Activated T-helper 2 cell treated with anti-CD3 and anti-CD28 coated beads, Interferon-gamma antibody, Interleukin-2, Interleukin-4, amounts not matched to agents 10 μg/mL and 5 μg/mL and 100 μg/mL, durations not matched to agents 14 hours and 24 hours and 36 hours (primary cell): ENCODE measurements at places on chromosomes 1 and 21.

DNA sequence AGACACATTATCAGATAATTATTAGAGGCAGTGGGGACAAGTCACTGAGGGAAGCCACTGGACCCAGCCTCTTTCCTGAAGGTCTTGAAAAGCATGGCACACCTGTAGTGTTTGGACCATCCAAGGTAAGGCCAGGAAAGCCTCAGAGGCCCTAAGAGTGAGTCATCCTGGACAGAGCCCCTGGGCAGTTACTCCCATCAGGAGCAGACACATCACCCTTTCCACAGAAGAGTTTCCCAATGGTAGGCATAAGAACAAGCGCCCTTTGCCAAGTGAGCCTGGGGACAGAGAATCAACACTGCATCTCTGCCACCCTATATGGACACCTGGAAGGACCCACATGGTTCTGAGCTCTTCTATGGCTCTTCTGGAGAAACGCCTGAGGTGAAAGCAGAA is 136.0 kb downstream of the PLXNA2 start:
- no peak for DNase-seq

DNA sequence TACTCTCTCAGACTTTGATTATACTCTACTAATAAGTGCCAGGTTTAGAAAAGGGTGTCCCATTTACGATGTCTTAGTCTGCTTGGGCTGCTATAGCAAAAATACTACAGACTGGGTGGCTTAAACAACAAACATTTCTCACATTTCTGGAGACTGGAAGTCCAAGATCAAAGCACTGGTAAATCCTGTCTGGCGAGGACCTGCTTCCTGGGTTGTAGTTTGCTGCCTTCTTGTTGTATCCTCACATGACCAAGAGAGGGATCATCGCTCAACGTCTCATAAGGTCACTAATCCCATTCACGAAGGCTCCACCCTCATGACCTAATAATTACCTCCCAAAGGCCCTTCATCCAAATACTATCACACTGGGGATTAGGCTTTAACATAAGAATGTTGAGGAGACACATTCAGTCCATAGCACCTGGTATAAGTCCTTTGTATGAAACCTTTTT is 12.0 kb downstream of the PRDX6 start:
- DNase-seq, result no peak

DNA sequence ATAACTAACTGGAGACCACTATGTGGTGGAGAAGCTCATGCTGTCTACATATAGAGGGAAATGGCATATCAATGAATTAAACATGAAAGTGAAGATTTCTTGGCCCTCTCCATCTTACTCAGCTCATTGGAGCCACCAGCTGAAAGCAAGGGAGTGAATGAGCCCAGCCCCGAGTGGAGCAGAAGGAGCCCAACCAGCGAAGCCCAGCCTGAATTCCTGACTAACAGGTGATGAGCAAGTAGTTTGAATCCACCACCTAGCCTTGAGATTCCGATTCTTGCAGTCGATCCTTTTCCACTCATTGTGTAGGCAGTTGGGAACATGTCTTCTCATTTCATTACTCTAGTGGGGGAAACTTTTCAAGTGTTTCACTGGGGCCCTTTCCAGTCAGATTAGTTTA is 18.6 kb upstream of the ST6GALNAC3 start:
- no peak for DNase-seq

DNA sequence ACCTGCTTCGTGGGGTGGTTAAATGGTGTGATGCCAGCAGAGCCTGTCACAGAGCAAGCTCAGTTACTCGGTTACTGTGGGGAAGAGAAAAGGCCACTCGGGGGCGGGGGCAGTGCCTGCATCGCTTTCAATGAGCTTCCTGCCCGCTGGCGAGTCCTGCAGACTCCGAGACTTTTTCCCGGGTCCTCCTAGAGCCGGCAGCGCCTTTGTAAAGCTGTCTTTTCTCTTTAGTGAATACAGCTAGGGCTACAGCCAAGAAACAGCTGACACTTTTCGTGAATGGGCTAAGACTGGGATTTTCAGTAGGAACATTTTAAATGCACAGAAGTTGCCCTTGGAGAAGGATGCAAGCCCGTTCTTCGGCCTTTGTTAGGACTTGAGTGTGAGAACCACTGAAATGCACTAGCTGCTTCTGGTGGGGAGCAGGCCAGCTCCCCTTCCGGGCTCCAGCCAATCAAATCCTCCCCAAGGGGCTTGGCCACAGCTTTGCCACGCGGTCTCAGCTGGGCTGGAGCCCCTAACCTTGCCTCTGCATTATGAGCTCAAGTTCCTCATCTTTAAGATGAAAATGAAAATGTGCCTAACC is 23.4 kb upstream of the EFHD2 start:
- no peak for DNase-seq

GRCh38 chr1:218683242-218683641 is 338.1 kb downstream of the TGFB2 start:
- no peak for DNase-seq

DNA sequence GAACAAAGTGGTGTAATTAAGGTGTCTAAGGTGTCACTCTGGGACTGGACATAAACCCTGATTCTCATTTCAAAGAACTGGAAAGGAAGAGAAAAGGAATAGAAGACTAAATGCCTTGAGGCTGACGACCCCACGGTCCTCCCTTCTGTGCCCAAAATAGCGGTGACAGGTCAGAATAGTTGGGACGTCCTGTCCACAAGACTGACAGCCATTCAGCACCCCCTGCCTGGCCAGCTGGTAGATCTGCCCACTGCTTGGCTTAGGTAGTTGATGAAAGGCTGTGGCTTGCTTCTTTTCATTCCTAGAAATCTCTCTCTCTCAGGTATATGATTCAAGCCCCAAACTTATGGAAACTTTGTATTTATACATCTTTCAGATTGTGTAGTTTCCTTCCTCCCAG is 26.4 kb upstream of the CREG1 start:
- no peak for DNase-seq

- DNase-seq, result no peak
Measured at GRCh38 chr1:15311880-15312279, 64.9 kb downstream of the FHAD1 start.

DNA sequence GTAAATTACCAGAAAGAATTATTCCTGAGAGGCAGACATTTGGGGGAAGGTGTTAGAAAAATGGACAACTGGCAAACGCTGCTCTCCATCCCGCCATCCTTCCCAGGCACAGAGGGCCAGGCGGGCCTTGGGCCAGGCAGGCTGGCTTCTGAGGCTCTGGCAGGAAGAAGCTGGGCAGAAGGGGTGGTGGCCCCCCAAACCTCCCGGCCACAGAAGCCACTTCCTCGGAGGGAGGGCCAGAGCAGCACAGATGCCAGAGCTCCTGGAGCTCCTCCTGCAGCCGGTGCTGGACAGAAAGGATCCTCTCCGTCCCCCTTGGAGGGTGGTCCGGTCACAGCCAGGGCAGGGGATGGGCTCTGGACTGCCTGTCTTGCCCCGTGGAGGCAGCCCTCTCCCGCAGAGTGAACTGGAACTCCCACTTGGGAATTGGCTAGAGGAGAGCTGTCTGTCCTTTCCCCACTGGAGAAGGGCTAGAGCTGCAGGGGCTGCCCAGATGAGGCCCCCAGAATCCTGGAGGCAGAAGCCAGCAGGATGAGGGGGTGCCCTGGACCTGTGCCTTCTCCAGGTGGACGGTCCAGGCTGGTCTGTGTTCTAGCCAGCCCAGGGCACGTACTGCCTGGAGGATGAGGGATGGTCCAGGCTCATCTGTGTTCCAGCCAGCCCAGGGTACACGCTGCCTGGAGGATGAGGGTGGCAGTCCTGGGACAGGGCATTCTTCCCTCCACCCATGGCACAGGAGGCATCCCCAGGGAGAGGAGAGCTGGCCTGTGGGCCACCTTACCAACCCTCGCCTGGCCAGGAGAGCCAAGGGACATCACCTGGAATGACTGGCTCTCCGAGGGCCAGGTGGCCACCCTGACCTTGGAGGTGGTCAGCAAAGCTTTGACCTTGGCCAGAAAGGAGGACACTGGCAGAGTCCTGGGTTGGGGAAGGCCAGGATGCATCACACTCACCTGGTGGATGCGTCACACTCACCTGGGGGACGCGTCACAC is 47.4 kb upstream of the ACTRT2 start:
- DNase-seq, result no peak
